ENCODE measurements at places on chromosomes 2 and 18.

- DNase-seq = no peak
Observed at GRCh38 chr2:3725458-3726250, 22.3 kb downstream of the DCDC2C start.

DNA sequence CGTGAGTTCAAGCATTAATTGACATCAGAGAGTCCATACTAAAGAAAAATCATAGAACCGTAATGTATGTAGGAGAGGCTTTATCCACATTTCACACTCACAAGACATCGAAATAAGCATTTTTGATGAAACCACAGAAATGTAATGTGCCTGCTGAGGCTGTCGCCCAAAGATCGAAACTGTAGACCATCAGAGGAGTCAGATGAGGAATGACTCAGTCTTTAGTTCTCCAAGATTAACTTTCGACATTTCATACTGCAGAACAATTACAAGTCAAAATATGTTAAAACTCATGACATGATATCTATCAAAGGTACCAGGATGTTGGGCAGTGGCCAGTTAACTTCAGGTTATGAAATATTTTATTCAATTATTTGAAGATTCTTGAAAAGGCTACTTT is 79.6 kb downstream of the RAB31 start:
- no peak for DNase-seq

DNA sequence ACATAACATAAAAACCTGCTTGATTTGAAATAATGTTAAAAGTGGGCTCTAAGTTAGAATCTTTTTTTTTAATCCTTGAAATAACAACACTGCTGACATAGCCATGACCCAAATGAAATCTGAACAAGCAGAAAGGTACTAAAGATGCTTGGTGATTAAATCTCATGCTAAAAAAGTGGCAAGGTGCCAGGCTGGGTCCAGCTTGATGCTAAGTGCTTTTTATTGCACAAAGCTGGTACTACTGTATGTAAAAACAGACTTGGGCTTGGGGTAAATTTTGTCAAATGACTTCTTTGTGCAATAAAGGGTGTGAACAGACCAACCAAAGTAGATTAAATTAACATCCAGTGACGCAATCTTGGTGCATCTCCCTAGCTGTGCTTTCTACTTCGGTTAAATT is 13.4 kb downstream of the BCL11A start:
- no peak for DNase-seq

GRCh38 chr18:9902832-9903231 is 11.0 kb upstream of the VAPA start:
- DNase-seq = no peak

DNA sequence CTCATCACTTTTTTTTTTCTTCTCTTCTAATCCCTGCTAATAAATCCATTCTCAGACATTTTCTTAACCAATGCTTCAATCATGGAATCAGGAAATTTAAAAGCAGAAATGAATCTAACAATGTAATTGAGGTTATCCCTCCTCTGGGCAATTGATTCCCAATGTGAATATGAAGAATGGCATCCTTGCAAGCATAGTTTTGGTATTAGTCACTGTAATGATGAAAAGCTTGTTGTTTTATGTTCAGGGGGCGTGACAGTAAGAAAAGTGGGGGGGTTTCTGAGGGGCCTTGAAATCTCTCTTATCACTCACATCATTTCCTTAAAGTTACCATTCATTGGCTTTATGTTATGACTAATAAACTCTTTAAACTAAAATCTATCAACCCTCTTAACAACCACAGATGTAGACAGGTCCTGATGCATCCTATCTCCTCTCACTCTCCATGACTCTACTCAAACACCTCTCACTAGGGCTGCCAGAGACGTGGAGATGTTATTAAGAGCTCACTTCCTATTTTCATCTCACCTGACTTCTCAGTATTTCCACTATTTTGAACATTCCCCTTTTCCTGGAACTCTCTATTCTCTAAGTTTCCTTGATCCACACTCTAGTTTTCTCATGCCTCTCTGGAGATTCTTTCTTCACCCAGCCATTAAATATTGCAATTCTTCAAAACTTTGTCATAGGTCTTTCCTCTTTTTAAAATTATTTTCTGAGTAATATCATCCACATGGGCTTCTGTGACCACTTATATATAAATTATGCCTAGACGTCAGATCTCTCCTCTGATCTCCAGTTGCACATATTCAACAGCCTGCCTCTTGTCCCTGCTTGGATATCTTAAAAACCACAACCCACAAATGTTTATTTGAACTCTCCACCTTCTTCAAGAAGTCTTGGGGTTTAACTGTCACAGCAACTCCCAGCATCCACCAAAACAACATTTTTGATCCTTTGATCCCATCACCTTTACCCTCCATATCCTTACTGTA is 332.9 kb downstream of the CDH2 start:
- DNase-seq = no peak

DNA sequence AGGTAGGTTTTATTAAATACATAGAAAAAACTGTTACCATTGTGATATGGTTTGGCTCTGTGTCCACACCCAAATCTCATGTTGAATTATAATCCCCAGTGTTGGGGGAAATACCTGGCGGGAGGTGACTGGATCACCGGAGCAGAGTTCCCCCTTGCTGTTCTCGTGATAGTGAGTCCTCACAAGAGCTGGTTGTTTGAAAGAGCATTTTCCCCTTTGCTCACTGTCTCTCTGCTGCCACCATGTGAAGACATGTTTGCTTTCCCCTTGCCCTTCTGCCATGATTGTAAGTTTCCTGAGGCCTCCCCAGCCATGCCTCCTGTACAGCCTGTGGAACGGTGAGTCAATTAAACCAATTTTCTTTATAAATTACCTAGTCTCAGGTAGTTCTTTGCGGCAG is 352.7 kb upstream of the SLC39A10 start:
- DNase-seq = no peak

DNA sequence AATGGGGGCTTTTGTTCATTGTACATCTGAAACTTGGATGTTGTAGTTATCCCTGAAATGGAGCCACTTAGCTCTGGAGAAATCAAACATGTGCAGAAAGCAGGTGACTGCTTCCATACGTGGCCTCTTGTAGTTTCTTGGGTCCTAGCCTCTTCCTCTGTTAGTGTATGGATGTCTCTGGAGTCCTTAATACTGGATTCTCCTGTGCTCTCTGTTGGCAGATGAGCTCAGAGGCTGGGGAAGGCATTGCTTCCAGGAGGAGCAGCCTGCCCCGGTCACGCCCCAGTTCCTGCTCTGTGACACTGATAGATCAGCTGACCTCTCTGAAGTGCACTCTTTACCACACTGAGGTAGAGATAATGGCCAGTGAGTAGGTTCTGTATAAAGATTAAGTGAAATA is 176.2 kb downstream of the LDLRAD4 start:
- no peak for DNase-seq

DNA sequence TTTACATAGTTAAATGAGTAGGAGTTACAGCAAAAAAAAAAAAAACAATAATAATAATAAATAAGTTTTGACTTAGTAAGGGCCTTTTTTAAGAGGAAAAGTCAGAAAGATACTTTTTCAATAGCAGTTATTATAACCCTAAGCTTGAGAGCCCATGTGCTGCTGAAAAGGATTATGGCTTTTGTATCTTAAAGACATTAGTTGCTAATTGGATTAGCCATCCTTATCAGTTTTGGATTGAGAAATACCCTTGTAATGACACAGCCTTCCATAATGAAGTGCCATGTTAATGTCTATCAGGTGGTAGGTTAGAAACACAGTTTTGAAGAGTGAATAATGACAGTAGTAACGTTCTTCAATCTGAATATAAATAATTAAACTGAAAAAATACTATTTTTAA is 554.0 kb downstream of the RIT2 start:
- no peak for DNase-seq

DNA sequence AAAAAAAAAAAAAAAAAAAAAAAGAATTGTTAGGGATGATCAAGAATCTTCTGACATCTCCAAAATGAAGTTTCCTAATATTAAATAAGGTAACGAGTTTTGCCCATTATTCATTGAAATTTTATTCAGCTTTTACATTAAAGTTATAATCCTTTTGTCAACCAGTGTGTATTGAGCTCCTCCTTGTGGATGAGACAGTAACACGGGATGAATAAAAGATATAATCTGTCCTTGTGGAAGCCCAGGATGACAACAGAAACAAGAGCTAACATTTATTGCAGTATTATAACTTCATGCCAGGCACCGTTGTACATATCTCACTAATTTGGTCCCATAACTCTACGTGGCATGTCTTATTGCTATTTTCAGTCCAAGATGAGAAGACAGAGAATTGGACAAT is 33.4 kb upstream of the SERPINB7 start:
- no peak for DNase-seq

- DNase-seq = no peak
Observed at GRCh38 chr18:24112874-24113615, 25.8 kb upstream of the CABYR start.

DNA sequence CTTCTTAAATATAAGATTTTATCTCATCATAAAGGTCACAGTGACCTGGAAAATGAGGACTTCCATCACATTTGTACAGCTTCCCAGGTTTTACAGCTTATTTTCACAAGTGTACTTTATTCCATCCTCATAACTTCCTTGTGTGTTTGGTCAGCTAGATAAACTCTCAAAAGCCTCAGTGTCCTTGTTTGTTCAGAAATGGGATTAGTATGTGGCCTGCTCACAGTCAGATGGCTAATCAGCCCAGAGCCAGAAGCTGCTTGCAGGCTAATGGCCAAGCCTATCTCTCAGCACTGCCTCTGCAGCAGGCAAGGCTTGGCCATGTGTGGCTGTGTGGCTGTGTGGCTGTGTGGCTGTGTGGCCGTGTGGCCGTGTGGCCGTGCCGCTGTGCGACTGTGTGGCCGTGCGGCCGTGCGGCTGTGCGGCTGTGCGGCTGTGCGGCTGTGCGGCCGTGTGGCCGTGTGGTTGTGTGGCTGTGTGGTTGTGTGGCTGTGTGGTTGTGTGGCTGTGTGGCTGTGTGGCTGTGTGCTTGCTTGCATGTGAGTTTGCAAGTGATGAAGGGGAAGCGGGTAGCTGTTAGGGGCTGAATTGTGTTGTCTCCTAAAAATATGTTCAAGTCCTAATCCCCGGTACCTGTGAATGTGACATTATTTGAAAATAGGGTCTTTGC is 233.0 kb upstream of the TNP1 start:
- no peak for DNase-seq

- DNase-seq = no peak
Observed at GRCh38 chr2:60475123-60475830, 78.2 kb downstream of the BCL11A start.

DNA sequence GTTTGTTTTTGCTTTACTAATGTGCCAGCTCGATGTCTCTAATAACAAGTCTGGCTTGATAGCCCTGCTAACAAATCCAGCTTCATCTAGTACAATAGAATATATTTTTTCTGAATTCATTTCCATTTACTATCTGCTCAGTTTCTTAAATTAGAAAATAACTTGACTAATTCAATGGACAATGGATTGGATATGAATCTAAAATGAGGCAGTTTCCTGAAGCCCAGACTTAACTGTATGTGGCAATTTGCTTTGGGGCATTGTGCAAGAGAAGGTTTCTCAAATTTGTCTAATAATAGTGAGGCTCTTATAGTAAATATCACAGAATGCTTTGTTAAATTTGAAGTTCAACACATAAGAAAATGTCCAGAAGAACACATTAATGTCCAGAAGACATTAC is 25.8 kb downstream of the CALCRL start:
- no peak for DNase-seq

DNA sequence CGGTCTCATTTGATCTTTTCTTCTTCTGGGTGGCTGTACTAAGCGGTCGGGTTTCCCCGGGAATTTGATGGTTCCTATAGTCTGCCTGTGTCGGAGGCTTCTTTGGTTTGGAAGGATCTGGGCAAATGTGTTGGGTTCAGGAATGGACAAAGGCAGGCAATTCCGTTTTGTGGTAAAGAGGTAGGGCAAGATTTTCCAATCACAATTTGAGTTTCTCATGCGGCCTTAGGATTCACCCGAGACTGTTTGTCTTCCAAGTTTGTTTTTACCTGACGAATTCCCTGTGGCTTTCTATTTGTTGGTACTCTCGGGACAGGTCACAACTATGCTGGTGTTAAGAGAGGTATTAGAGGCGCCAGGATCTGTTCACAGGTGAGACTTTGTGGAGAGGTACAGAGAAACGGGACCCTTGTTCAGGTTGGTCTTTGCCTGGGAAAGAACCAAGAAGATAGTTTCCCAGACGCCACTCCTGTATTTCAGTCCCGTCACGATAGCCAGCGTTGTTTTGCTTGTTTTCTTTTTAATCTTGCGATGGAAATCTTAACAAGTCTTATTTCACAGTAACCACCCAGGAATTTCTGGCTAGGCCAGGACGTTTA is 3.0 kb downstream of the SP5 start:
- no peak for DNase-seq

- no peak for DNase-seq
Observed at GRCh38 chr18:49795612-49796552, 17.5 kb downstream of the ACAA2 start.

DNA sequence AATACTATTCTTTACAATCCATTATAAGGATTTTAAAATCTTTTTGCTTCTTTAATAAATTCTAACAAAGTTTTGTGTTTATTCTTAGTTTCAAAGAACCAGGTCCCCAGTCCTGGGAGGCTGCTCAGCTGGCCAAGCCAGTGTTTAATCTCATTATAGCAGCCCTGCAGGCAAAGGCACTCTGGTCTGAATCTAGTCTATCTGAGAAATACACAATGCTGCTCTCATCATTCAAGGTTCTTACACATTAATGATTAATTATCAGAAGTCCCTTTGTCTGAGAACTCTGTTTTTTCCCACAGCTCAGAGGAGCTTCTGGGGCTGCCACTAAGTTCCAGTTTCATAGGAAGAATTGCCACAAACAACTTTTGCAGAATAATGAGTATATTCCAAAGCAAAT is 27.7 kb downstream of the KCTD18 start:
- DNase-seq = no peak

- DNase-seq = no peak
Observed at GRCh38 chr2:73968357-73968937, 16.3 kb upstream of the TET3 start.

- no peak for DNase-seq
Observed at GRCh38 chr2:62423883-62424458, 82.0 kb downstream of the TMEM17 start.

Measured in stimulated activated CD4-positive, alpha-beta T cell treated with anti-CD3 and anti-CD28 coated beads, TNF-alpha, amount 100 ng/mL, for 24 hours (primary cell).